ENCODE measurements at places on chromosomes 5 and 9.
A peak's percentile ranks its signal among the peaks of the same experiment; 100 is the strongest.

- DNase-seq, result peak; percentile 70
These were observed 113.8 kb downstream of the MARCHF11 start for GRCh38 chr5:16065831-16066230.

GRCh38 chr9:77843076-77843870 is 188.3 kb downstream of the GNAQ start:
- DNase-seq, result peak; percentile 30

- DNase-seq, result no peak
These were observed 9.3 kb upstream of the KIF4B start for GRCh38 chr5:155004138-155004744.

GRCh38 chr9:17630531-17630949 is 51.7 kb downstream of the SH3GL2 start:
- no peak for DNase-seq

GRCh38 chr5:28499766-28500290 is 1461.4 kb upstream of the CDH9 start:
- peak; percentile 65 for DNase-seq

DNA sequence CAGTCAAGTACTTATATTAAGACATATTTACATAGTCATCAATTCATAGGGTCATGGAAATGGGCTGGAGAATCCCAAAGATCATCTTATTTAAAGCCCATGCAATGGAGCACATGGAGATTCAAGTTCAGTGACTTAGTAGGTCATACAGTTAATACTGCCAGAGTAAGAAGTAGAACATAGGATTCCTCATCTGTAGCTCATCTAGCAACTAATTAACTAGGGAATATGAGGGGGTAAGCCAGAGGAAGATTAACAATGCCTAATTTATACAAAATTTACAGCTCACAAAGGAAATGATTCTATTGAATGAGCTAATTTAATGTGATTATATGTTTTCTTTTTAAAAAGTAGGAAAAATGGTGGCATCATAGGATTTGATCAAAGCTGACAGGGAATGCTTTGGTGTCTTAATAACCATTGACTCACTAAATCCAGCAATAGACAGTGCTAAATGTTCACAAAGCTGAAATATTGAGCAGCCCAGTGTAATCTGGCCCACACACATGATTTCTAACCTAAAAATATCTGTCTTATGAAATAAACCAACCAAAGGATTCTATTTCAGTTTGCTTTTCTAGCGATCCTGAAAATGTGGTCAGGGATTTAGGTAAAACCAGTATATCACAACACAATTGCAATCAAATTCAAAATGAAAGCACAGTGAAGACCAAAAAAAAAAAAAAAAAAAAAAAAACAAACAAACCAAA is 53.3 kb downstream of the PRDM6 start:
- DNase-seq, result no peak

DNA sequence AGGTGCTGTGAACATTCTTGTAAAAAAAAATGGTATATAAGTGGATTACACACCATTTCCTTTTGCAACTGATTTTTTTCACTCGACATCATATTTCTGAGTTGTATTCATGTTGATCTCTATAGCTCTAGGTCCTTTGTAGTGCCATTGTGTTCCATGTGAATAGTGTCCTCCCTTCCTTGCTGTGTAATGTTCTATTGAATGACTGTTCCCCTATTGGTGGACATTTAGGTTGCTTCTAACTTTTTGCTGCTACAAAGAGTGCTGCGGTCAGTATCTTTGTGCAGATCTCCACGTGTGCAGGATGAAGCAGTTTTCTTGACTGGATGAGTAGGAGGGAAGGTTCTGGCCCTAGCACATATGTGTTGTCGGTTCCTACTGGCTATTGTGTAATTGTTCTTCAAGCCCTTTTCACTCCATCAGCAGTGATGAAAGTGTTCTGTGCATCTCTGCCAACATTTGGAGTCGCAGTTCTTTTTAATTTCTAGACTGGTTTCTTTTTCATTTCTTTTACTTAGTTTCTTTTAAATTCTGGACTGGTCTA is 20.2 kb downstream of the DAB2IP start:
- no peak for DNase-seq

DNA sequence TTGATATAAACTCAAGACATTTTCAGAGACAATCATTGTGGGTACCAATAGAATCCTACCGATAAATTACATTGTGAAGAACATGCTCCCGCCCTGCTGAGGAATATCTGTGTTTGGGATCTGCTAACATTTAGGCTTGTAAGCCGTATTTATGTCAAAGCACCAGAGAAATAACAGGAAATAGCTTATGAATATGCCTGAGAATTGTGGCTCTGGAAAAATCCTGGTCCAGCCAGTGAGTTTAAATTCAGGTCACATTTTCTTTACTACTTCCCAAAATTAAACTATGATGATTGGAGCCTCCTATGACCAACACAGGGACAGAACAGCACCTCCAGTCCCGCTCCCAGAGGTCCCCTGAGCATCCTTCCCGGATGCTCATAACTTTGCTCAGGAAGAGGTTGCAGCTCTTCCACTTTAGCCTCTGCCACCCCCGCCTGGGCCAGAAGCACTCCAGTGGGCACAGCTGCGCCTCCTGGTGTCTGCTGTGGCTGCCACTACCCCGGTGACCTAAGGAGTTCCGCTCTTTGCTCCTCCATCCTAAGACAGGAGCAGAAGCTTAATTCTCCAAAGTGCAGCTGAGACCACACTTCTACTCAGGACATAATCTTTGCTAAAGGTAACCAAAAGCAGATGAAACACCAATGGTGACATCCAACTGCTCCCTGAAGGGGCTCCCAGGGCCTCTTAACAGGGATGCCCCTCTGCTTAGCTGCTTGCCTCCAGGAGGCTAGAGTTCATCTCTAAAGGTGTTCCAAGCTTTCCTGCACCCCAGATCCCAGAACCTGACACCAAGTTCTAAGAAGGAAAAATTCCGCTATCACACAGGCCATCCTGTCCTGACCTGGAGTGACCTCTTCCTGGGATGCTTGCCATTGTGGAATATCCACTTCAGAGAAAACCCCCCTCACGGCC is 58.8 kb downstream of the SLC1A1 start:
- DNase-seq, result no peak

DNA sequence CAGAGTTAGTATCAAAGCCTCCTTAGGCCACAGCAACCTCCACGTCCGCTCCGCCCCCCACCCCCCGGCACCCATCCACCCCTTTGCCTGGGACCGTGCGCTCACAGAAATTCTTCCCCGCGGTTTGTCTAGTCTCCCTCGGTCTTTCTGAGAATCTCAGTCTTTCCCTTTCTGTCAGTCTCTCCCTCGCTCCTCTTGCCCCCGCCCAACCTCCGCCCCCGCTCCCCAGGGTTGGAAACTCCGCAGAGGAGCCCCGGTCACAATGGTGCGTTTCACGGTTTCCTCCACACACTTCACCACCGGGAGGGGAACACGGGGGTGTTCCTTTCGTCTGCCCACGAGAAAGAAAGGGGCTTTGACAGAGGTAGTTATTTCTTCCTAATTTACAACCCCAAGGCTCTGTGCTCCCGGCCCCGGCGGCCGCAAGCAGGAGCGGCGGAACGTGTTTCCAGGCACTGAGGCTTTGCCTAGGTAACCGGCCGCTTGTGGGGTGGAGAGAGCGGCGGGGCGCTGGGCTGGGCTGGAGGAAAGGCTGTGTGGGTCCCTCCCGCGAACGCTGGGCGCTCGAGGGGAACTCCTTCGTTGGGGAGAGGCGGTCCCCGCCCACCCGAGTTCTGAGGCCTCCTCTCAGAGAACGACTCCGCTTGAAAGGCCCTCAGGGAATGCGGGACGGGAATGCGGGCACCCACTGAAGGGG is 2.1 kb downstream of the NR4A3 start:
- DNase-seq, result peak; percentile 15

- DNase-seq, result no peak
These were observed 9.3 kb downstream of the PHYKPL start for GRCh38 chr5:178223196-178223773.

- DNase-seq, result no peak
These were observed 287.9 kb downstream of the ZSWIM6 start for GRCh38 chr5:61619777-61620518.

DNA sequence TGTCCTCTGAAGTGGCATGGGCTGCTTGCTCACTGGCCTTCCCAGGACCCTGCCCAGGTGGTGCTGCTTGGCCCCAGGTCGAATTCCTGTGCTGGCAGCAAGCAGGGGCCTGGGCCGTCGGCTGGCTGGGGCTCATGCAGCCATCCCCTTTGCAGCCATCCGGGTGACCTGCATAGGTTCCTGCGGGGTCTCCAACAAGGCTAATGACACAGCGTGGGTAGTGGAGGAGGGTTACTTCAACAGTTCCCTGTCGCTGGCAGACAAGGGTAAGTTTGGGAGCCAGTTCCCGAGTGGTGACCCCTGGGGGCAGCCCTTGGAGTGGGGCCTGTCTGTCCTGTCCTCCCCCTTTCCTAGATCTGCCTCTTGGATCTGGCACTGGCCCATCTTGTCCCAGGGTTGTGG is 6.1 kb upstream of the EHMT1 start:
- no peak for DNase-seq

DNA sequence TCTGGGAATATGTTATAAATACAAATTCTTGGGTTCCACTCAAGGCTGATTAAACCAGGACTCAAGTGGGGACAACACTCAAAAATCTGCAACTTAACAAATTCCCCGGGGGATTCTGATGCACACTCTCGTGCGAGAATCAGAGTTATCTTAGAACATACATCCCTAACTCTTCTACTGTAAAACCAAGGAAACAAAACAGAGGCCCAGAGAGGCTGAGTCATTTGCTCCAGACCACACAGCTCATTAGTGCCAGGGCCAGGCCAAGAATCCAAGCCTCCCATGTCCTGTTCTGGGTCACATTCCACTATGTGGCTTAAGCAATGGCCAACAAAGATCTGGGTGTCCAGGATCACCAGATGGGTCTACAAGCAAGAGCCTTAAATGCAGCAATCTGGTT is 166.0 kb downstream of the ADAMTS12 start:
- DNase-seq, result peak; percentile 31

- DNase-seq, result peak; percentile 89
These were observed 26.8 kb downstream of the JADE2 start for GRCh38 chr5:134552301-134552700.
